ENCODE measurements at places on chromosomes 3 and 15. TPM values are rescaled to one million over a fixed set of nuclear protein-coding genes. Genes with fewer than 3 reads are reported as not detected.

DNA sequence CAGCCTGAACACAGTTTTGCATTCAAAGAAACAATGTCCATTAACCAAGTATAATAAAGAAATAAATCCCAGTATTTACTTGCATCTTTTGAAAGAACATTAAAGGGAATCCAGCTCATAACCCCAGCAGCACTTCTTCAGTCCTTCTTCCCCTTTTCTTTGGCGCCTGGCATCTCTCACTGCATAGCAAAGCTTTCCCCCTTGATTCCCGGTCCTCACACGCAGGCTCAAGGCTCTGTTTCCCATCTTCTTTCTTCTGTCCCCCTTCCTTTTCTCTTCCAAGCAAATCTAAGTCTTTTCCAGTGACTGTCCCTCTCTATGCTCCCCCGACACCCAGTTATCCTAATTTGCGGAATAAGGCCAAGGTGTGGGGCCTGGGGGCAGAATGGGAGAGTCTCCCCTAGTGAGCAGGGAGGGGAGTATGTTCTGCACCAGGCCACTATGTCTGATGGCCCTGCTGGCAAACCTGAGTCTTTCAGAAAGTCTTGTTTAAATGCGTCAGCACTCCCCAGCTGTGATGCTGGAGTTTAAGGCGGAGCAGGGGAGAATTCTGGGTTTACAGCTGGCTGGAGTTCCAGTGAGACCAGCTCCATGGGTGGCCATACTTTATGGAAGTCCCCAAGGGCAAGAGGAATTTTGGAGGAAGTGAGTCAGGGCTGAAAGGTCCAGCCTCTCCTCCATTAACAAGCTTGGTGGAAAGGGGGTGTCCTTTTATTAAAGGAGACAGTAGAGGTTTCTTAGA, 42.1 kb downstream of the GOLGA6A start:
- peak overlapping the region; percentile 87 for H3K27ac ChIP-seq
- H3K4me3 ChIP-seq = no peak overlapping the region
- no peak for DNase-seq
- peaks cover 4% of the 10 kb centered on the region for H3K36me3 ChIP-seq
- H3K4me1 ChIP-seq = no peaks in the 10 kb centered on the region

GRCh38 chr15:60420203-60420716, 22.5 kb upstream of the ANXA2 start:
- no peak for DNase-seq
- H3K4me3 ChIP-seq = no peak overlapping the region
- H3K4me1 ChIP-seq = peaks cover 2% of the 10 kb centered on the region
- H3K36me3 ChIP-seq = no peaks in the 10 kb centered on the region
- H3K27me3 ChIP-seq = no peaks in the 10 kb centered on the region

XIRP1 gene
- 0.44 TPM for total RNA-seq

MESP1 gene
- 5.9 TPM for total RNA-seq

GRCh38 chr3:62882676-62883200, 7.5 kb upstream of the CADPS start:
- no peaks in the 10 kb centered on the region for H3K27me3 ChIP-seq
- no peak overlapping the region for H3K27ac ChIP-seq
- no peaks in the 10 kb centered on the region for H3K36me3 ChIP-seq
- no peak for DNase-seq
- H3K4me1 ChIP-seq = no peaks in the 10 kb centered on the region

QTRT2 gene
- 11.0 TPM for total RNA-seq

DNA sequence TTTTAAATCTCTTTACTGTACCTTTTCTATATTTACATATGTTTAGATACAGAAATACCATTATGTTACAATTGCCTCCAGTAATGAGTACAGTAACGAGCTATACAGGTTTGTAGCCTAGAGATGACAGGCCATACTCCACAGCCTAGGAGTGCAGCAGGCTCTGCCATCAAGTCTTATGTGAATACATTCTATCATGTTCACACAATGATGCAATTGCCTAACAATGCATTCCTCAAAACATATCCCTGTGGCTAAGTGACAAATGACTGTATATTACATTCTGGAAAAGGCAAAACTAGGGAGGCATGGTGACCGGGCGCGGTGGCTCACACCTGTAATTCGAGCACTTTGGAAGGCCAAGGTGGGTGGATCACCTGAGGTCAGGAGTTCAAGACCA, 192.4 kb upstream of the IGF1R start:
- no peak for DNase-seq
- H3K27me3 ChIP-seq = no peaks in the 10 kb centered on the region
- H3K4me3 ChIP-seq = no peak overlapping the region

GMNC gene
- under 0.01 TPM for total RNA-seq

MNS1 gene
- 2.5 TPM for total RNA-seq

GPR176 gene
- 9.4 TPM for total RNA-seq

DNA sequence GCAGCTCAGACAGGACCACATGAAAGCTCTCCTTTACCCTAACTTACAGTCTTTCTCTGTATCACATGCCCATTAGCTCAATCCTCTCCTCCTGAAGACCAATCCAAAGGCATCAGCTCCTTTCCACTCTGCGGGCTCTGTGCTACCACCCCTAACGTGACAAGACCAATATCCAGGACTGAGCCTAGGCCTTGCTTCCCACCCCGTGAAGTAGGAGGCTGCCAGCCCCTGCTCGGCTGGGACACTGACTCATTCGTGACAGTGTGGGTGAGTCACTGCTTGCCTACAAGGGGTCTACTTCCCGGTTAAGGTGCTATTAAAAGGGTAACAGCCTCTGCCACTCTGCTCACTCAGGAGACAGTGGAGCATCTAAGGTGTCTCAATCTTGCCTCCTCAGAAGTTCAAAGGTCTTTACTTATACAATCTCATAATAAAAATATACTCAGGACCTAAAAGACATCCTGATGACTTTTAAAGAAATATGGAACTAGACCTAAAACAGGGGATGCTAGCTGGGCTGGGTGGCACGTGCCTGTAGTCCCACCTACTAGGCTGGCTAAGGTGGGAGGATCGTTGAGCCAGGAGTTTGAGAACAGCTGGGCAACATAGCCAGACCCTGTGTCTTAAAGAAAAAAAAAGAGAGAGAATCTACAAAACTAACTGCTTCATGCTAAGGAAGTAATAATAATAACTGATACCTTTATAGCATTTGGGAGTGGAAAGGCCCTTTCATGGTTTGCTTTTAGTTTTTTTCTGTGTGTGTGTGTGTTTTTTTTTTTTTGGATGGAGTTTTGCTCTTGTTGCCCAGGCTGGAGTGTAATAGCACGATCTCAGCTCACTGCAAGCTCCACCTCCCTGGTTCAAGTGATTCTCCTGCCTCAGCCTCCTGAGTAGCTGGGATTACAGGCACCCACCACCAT, 55.0 kb downstream of the TMEM44 start:
- no peaks in the 10 kb centered on the region for H3K4me1 ChIP-seq
- DNase-seq = no peak
- H3K27ac ChIP-seq = peak overlapping the region; percentile 48
- no peaks in the 10 kb centered on the region for H3K36me3 ChIP-seq
- no peaks in the 10 kb centered on the region for H3K27me3 ChIP-seq

GRCh38 chr15:75620058-75620820, 5.3 kb downstream of the SNUPN start:
- H3K4me1 ChIP-seq = peaks cover 5% of the 10 kb centered on the region
- H3K27me3 ChIP-seq = no peaks in the 10 kb centered on the region
- no peak for DNase-seq
- peak overlapping the region; percentile 28 for H3K4me3 ChIP-seq
- no peaks in the 10 kb centered on the region for H3K36me3 ChIP-seq

SLC12A1 gene
- total RNA-seq = under 0.01 TPM

GPR156 gene
- 0.33 TPM for total RNA-seq

CCR8 gene
- not detected for total RNA-seq

CD47 gene
- 52.8 TPM for total RNA-seq

GRCh38 chr15:78739206-78739605, 72.1 kb downstream of the ADAMTS7 start:
- no peaks in the 10 kb centered on the region for H3K27me3 ChIP-seq
- no peaks in the 10 kb centered on the region for H3K36me3 ChIP-seq
- no peak overlapping the region for H3K27ac ChIP-seq
- no peaks in the 10 kb centered on the region for H3K4me1 ChIP-seq

DNA sequence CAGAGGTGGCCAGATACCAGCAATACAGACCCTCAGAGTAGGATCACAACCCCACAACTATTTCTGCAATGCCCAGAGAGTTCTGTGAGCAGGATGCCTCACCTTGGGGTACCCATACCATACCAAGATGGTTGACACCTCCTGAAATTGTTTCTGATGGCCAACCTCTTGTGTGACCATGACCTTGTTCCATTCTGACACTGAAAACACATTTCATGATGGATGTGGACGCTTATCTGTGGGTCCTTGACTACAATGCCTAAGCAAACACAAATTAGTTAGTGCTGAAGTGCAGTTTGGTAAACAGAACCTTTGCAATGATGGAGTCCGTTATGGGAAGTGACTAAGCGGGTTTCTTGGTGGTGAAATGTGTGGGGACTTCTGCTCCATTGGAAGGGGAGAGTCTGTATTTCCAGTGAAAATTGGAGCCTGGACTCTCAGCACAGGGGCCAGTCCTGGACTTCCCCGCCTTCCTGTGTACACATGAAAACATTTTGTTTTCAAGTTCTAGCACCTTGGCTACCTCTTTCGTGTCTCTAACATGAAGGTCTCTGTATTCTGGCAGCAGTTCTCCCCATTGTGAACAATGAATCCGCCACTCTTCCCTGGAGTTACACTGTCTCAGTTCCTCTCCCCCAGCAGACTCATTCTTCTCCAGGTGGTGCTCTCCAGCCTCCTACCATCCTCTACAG, 106.2 kb downstream of the XXYLT1 start:
- H3K27ac ChIP-seq = no peak overlapping the region
- no peak overlapping the region for H3K4me3 ChIP-seq
- H3K4me1 ChIP-seq = no peaks in the 10 kb centered on the region
- no peaks in the 10 kb centered on the region for H3K36me3 ChIP-seq
